ENCODE measurements at places on chromosomes 3 and 15.

GRCh38 chr3:153244961-153245360 is 82.9 kb downstream of the RAP2B start:
- DNase-seq, result no peak

DNA sequence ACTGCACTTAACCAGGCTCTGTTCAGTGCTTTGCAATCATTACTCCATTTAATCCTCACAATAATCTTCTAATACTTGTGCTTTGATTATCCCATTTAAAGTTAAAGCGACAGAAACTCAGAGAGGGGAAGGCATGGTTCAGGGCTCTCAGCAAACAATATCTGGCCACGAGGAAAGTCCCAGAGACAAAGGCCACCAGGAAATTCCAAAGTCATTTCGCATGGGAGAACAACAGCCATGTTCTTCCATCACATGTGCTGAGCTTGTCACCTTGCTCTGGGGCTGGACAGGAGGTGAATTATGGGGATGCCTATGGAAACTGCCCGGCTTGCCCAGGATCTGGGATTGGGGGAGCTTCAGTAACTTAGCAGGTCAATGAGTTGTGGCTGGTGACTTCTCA is 66.2 kb upstream of the HRH1 start:
- no peak for DNase-seq

DNA sequence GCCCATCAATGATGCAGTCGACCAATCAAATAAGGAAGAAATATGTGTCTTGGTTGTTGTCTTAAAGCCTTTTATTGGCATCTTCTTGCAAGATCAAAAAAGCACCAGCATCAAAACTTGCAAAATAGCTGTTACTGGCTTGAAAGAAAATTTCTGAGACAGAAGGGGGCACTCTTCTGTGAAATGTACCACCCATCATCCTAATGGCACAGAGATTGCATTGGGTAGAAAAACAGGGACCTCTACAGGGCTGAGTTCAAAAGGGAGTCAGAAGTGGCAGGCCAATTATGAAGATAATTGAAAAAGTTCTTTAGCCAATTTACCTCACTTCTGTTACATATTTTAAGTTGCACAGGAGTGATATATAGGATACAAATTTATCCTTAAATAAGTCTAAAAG is 122.3 kb upstream of the GPR149 start:
- DNase-seq, result no peak

DNA sequence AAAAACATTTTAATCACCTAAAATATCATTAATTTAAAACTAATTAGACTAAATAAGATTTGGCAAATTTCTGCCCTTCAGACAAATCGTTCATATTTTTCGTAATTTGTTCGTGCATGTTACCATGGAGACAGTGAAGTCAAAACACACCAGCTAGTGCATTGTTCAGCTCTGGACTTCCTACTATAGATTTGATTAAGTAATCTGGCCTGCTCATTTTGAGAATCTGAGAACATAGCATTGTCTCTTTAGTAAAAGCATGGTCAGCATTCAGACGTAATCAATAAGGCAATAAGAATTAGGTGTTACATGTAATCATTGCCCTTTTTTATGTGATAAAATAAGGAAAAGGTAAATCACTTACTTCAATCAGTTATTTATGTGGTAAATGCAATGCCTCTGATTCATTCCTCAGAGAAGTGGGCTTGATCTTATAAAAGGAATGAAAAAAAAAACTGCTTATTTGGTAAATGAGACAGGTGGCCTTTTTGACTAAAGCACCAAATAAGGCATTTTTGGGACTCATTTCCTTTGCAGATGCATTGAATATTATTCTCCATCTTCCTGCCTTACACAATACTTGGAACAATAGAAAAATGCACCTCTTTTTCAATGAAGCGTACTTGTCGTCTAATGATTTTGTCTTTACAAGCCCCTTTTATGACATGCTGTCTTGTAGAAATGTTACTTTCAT is 84.5 kb upstream of the FNDC3B start:
- DNase-seq, result no peak

DNA sequence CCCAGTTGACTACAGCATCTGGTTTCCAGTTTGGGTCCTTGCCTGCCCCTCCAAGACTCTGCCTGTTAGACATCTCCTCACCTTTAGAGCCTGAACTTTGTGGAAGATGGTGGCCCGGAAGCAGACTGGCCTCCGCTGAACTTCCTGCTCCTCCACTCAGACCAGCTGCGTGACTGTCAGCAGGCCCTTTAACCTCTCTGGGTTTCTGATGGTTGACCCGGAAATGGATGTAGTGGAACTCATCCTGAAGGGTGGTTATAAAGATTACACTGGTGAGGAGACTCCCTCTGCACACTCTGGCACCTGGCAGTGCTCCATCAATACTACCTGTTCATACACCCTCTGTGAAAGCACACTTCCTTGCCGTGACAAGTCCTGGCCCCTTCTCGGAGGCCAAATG is 151.9 kb upstream of the TLE3 start:
- no peak for DNase-seq

DNA sequence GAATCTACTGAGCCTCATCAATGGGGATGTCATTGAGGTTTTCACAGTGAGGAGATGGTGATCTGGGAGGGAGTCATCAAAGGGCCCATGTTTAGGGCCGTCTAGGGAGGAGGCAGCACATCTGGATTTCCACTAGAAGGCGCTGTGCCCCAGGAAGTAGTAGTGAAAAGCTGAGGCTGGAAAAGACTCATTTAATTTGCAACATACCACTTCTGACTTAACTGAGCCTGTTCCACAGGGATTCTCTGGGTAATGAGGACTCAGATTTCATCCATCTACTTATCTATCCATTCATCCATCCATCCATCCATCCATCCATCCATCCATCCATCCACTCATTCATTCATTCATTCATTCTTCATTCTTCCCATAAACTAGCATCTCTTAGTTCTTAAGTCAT is 17.4 kb upstream of the SHF start:
- no peak for DNase-seq

DNA sequence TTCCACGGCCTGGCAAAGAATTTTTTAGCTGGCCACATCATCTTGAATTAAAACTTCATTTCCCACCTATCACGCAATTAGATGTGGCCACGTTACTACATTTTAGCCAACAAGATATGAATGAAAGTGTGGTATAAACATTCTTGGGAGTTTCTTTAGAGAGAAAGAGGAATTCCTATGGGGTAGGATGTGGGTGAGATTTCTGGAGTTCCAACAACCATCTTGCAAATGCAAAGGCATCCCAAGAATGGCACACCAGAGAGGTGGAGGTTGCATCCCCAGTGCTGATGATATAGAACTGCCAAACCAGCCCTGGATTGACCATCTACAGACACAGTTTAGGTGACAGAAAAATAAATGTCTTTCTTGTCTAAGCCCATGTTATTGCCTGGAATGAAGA is 66.3 kb upstream of the AKAP13 start:
- no peak for DNase-seq

- DNase-seq, result no peak
These were observed 126.3 kb downstream of the IQCH start for GRCh38 chr15:67380921-67381320.
